ENCODE measurements at places on chromosomes 16 and 17. TPM values are rescaled to one million over a fixed set of nuclear protein-coding genes. Genes with fewer than 3 reads are reported as not detected.

The CD300H gene
- total RNA-seq = not detected

The NXPH3 gene
- not detected for total RNA-seq

The PARN gene
- total RNA-seq = 27.6 TPM

The CCL4L2 gene
- total RNA-seq = not detected

The GINS3 gene
- 0.89 TPM for total RNA-seq

The CDH8 gene
- under 0.01 TPM for total RNA-seq

The PALB2 gene
- 10.4 TPM for total RNA-seq

The FBXW10B gene
- 0.92 TPM for total RNA-seq

The ZNF652 gene
- 11.1 TPM for total RNA-seq

The FBXL16 gene
- total RNA-seq = 0.28 TPM

The PRMT7 gene
- 57.1 TPM for total RNA-seq

The CTF1 gene
- 2.7 TPM for total RNA-seq

The CORO7 gene
- total RNA-seq = 26.6 TPM

The TM4SF5 gene
- total RNA-seq = not detected

The GDPD3 gene
- 0.78 TPM for total RNA-seq

The PIMREG gene
- 13.7 TPM for total RNA-seq

The TNP2 gene
- not detected for total RNA-seq

The B9D1 gene
- 18.0 TPM for total RNA-seq

The SLFN5 gene
- 97.4 TPM for total RNA-seq

The HS3ST3A1 gene
- 36.3 TPM for total RNA-seq

The TMEM238L gene
- not detected for total RNA-seq

The CMTM4 gene
- 23.0 TPM for total RNA-seq

The RRAD gene
- total RNA-seq = 37.4 TPM
